ENCODE measurements at places on chromosomes 1 and 21.

DNA sequence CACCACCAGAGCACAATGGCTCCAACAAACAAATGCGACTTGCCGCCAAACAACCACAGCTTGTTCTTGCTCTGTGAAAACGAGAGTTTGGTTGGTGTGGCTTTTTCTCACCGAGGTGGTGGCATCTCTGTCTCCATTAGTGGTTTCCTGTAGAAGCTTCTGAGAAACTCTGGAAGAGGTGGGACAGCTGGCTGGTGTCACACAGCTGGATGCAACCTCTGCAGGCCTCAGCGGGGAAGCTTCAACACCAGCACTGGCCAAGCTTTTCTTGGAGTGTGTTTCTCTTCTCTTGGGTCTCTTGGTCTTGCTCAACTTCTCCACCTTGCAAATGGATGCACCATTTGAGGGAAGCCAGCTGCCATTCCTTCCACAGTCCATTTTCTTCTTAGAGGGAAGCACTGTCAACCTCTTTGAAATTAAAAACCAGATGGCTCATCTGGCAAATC, 124.8 kb downstream of the KCNN3 start:
- peak; percentile 85 for DNase-seq

GRCh38 chr1:8047112-8047511, 21.0 kb upstream of the ERRFI1 start:
- DNase-seq: no peak

- DNase-seq: no peak
Observed at GRCh38 chr1:7510389-7510931, 260.6 kb upstream of the VAMP3 start.

- DNase-seq: no peak
Observed at GRCh38 chr1:28205243-28205642, 27.6 kb downstream of the DNAJC8 start.

DNA sequence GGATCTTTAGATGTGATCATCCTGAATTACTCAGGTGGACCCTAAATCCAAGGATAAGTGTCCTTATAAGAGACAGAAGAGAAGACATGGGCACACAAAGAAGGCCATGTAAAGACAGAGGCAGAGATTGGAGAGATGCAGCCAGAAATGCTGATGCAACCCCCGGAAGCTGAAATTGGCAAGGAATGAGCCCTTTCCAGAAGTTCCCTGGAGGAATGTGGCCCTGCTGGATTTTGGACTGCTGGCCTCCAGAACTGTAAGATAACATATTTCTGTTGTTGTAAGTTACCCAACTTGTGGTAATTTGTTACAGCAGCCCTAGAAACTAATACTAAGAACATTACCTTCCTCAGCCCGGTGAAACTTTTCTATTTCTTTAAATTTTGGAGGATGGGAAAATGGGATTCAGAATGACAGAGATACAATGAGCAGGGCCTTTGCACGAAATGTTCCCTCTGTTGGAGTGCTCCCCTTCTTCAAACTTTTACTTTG, 11.2 kb upstream of the PLPP3 start:
- no peak for DNase-seq

DNA sequence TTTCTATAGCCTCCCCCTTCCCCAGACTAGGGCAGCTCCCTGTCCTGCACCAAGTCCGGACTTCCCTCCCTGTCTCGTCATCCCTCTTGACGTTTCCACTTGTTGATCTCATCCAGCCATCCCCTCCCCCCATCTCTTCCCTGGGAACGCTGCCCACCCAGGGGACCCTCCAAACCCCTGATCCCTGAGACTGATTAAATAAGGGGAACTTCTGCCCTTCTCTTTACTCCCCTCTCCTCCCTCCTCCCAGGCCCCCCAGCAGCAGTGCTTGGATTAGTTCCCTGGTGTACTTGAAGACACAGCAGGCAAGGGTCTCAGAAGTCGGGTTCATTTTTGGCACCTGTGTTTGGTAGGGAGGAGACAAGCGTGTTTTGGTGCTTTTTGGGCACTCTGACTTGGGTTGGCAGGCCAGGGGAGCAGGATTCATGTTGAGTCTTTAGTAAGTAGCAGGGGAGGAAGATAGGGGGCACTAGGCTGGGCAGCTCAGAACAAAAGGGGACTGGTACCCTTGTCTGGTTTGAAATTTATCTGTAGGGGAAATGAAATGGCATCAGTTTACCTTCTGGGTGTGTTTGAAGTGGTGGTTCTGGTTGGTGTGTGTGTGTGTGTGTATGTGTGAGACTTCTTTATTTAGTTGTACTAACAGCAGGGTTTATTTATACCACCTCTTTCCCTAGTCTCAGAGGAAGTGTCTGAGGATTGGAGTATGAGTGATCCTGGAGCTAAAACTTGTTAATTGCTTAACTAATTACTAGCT, 11.1 kb downstream of the VANGL2 start:
- DNase-seq: no peak

DNA sequence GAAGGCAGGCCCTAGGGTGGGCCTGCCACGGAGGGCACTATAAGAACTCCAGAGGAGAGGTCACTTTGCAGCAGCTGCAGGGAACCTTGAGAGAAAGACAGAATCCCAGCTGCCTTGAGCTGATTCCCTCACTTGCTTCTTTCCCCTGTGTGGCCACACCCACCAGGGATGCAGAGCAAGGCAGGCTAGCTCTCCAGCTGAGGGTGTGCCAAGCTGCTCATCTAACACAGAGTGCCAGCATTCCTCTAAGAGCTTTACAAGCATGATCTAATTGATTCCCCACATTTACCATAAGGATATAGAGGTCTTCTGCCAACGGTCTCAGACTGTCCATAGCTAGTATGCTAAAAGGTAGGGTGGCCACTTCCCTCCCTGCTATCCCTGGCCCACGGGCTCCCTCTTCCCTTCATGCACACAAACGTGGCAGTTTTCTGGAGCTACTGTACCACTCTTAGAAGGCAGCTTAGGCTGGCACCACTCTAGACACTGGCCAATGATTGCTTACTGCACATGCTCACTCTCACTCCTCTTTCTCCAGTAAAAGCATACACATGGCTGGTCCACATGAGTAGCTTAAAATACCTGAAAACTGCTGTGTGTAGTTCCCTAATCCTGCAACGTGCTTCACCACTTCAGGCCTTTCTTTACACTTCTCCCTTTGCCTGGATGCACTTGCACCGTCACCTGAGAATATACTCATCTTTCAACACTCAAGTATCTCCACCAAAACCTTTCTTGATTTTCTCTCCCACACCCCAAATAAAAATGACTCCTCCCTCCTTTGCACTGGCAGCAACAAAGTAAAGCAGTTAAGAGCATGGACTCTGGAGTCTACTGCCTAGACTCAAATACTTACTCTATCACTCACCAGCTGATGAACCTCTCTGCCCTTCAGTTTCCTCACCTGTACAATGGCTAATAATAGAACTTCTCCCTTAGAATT, 57.7 kb downstream of the DMAP1 start:
- DNase-seq: no peak

GRCh38 chr1:187870552-187870951, 1041.8 kb downstream of the PLA2G4A start:
- no peak for DNase-seq

- no peak for DNase-seq
Observed at GRCh38 chr1:118744420-118744819, 243.7 kb downstream of the TBX15 start.

DNA sequence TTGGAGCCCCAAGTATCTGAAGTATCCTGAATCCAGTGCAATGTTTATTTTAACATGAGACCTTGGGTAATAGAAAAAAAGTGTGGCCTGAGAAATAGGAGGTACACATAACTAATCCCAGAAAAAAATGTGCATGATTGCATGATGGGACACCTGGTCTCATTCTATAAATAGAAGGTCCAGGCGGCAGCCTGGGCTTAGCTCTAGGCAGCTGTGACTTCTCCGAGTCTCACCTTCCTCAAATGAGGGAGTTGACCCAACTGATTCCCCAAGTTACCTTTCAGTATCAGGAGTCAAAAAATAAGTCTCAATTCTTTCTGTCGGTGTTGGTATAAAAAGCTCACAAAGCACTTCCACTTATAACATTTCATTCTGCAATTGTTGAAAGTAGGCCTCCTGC, 65.9 kb upstream of the CCDC190 start:
- DNase-seq: no peak

DNA sequence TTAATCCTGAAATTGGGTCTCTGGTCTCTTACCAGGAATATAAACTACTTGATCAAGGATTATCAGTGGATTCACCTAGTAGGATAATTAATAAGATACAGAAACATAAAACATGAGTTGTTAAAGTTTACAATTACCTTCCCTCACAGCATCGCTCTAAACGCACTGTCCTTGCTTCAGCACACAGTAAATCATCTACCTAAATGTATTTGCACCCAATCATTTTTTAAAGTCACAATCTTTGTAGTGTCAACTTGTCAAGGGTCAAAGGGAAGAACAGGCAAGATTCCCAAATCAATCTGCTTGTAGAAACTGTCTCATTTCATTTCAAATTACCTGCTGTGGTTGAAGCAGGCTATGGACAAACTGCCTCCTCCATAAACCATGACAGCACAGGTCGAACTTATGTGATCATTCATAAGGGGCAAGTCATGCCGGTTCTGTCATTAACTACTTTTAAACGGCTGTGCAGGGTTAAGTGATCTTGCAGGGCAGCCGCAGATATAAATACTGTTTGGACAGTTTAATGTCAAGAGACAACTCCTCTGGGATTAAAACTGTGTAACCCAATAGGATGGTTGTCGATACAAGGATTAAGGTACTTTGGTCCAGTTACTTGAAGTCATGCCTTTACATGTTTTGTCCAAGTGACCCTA, 93.6 kb downstream of the ZNF281 start:
- DNase-seq: no peak

- DNase-seq: no peak
Observed at GRCh38 chr1:67676287-67676686, 8.7 kb upstream of the GADD45A start.

DNA sequence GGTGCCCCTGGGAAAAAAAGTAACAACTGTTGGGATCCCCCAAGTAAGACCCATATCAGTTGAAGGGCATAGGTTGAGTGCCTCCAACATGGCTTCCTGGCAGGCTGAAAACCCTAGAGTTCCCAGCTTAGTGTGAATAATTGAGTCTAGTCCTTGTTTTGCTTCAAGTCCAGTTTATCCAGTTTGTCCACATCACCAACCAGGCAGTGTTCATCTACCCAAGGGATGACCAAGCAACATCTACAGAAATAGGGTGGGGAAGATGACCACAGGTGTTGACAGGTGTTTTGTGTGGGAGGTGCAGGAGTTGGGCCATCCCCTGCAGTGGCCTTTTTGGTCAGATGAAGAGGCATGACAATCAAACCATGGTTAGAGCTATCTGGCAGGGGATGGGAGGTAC, 54.3 kb upstream of the ERO1B start:
- no peak for DNase-seq

- DNase-seq: no peak
Observed at GRCh38 chr1:169117599-169117998, 11.1 kb downstream of the ATP1B1 start.

DNA sequence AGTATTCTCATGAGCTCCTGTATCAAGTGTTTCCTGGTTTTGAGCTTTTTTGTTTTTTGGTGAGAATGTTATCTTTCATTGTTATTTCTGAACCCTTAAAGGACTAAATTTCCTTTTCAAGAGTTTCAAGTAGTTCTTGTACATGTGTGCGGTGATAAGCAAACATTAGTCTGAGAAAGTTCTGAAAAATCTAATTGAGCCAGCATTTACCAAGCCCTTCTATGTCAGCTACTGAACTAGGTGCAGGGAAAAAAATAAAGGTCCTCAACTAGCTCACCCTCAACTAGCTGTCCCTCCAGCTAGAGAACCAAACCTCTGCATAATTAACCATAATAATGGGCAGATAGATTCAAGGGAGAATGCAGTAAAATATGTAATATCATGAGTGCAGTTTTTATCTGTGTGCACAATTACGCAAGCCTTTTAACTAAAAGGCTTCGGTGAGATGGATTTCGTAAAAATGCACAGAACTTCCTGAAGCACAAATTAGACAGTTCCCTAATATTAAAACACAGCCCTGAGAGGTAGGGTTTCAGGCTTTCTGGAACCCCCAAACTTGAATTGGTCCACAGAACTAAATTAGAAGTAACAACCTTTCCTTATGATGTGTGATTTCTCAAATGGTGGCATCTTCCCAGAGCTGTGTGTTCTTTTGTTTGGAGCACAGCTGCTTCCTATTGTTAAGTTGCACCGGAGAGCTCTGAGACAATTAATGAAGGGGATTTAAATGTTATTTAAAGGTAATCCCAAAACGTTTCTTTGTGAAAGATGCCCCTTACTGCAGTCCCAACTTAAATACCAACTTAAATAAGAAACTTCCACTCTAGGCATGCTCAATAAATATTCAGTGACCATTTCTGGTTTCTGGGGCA, 165.8 kb downstream of the NFIA start:
- no peak for DNase-seq

GRCh38 chr1:154485106-154485505, 16.9 kb upstream of the TDRD10 start:
- DNase-seq: no peak

DNA sequence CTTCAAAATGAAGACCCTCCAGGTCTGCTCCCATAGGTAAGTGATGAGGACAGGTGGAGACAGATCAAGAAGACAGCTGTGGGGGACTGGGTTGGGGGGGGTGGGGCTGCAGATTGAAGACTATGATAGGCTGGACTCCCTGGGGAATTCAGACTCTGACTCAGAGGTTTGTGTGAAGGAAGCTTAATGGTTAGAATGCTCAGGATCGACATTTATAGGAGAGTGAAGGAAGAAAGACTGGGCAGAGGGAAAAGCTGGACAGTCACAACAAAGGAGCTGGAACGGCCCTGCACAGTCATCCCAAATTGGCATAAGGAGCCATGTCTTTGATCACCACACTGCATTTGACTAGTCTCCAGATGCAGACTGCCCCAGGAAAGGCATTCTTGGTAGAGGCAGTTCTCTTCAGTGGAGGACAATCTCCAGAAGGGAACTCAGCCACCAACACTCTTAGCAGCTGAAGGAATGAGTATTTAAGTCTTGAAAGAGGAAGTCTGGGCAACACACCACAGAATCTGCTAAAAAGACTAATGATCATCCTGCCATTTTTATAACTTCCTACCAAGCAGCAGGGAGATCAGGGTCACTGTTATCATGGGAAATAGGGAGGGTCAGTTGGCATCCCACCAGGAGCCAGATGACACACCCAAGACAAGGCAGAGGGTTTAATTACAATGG, 120.0 kb upstream of the ZC3H11B start:
- no peak for DNase-seq

DNA sequence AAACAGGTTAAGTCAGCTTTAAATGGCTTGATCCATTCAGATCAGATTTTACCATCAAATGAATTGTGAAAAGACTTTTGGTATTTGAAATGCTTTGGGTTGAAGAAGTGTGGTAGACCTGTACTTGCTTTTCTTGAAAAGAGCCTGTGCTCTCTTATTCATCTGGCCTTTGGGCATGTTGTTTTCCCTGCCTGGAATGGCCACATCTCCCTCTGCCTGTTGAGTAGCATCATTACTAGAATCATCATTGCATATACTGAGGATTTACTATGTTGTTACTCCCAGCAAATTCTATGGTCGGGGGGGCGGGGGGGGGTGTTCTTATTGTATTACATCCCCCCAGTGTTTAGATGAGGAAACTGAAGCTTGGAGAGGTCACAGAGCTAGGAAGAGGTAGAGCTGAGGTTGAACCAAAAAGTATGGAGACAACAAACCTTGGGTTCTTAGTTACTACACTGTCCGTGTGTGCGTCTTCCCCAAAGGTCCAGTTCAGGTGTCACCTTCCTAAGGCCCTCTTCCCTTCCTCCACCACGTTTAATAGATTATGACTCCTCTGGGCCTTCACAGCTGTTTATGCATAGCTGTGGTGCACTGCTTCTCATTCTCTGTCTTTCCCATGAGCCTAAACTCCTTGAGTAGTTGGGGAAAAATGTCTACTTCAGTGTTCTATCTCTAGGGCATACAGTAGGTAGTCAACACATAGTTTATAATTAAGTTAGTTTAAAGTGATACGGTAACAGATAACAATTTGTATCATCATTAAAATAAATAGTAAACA, 246.4 kb upstream of the HOOK1 start:
- no peak for DNase-seq

- DNase-seq: no peak
Observed at GRCh38 chr1:62117018-62117750, 77.5 kb upstream of the L1TD1 start.

All from activated CD4-positive, alpha-beta T cell treated with anti-CD3 and anti-CD28 coated beads, Interleukin-2, amount 50 U/mL, for 16 hours (primary cell).